ENCODE measurements at places on chromosomes 4 and X. TPM values are rescaled to one million over a fixed set of nuclear protein-coding genes. Genes with fewer than 3 reads are reported as not detected.

Gene GPR82
- total RNA-seq, result not detected

Gene FAM156A
- 34.2 TPM for total RNA-seq

Gene ARR3
- total RNA-seq, result not detected

Gene MAGEE2
- not detected for total RNA-seq

DNA sequence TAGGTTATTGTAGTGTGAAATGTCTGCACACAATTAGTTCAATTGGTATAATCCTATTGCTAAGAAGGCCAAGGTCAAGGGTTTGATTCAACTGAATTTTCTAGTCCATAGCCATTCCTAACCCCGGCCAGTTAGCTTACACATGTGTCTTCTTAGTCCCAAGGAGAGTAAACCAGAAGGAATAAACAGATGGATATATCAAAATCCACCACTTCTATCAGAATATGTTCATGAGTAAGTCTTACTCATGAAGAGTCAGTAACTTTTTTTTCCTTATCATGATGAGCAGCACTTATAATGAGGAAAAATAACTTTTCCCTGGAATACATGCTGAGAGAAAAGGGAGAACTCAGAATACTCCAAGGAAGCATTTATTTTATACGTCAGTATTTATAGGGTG is 9.5 kb downstream of the HHIP start:
- H3K4me1 ChIP-seq, result no peaks in the 10 kb centered on the region
- no peak overlapping the region for H3K4me3 ChIP-seq
- no peak for DNase-seq
- H3K27ac ChIP-seq, result no peak overlapping the region
- H3K27me3 ChIP-seq, result no peaks in the 10 kb centered on the region
